CD8-positive, alpha-beta memory T cell (primary cell): ENCODE measurements at places on chromosomes 12 and 14.

DNA sequence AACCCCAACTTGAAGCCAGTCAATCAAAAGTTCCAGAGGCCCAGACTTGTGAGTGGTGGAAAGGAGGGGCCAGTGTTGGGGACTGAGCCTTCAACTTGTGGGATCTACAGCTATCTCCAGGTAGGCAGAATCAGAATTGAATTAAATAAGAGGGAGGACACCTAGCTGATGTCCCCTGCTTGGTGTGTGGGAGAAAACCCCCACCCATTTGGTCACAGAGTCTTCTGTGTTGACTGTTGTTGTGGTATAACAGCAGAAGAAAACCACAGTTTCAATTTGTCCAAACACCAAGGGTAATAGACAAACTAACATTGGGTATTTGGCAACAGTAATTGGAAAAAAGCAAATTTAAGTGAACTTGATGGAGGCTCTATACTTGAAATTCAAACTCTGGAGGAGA is 3.4 kb upstream of the GCH1 start:
- H3K36me3 ChIP-seq, result no peaks in the 10 kb centered on the region
- H3K27me3 ChIP-seq, result no peaks in the 10 kb centered on the region
- H3K4me1 ChIP-seq, result peaks cover 11% of the 10 kb centered on the region
- H3K4me3 ChIP-seq, result no peak overlapping the region

DNA sequence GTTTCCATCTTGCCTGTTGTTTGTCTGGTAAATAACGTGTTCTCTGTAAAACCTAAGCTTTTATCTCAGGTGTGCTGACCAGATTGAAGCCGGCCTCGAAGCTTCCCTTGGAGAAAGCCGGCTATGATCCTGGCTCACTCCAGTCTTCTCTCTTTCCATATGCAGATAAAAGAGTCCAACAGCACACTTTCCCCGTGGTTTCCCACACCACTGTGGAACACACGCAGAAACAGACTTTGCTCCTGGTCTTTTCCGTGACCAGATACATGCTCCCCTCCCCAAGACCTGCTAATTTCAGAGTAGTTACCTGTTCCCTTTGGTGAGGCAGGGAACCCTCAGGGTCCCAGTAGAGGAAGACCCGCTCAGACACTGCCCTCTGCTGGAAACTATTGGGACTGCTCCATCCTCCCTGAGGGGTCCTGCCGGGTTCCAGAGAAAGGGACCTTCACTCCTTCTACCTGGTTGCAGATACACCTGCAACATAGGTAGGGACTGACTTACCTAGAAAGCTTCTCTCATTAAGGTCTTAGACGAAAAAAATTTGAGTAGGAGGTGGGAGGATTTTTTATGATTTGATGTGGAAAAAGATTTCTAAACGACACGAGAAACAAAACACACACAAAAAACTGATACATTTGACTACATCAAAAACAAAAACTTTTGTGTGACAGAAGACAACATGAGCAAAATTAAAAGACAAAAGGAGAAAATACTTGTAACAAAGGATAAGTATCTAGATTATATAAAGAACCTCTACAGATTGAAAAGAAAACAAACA is 415.4 kb upstream of the CCDC196 start:
- no peak overlapping the region for H3K27ac ChIP-seq
- H3K4me3 ChIP-seq, result no peak overlapping the region
- H3K36me3 ChIP-seq, result no peaks in the 10 kb centered on the region
- peak; percentile 49 for DNase-seq

- no peaks in the 10 kb centered on the region for H3K27me3 ChIP-seq
- no peak overlapping the region for H3K27ac ChIP-seq
- no peak overlapping the region for H3K4me3 ChIP-seq
- no peaks in the 10 kb centered on the region for H3K4me1 ChIP-seq
Measured at GRCh38 chr14:29999013-29999539, 71.4 kb upstream of the PRKD1 start.

GRCh38 chr14:90697577-90698206 is 118.5 kb downstream of the TTC7B start:
- peak; percentile 53 for DNase-seq
- no peaks in the 10 kb centered on the region for H3K27me3 ChIP-seq
- no peaks in the 10 kb centered on the region for H3K36me3 ChIP-seq

DNA sequence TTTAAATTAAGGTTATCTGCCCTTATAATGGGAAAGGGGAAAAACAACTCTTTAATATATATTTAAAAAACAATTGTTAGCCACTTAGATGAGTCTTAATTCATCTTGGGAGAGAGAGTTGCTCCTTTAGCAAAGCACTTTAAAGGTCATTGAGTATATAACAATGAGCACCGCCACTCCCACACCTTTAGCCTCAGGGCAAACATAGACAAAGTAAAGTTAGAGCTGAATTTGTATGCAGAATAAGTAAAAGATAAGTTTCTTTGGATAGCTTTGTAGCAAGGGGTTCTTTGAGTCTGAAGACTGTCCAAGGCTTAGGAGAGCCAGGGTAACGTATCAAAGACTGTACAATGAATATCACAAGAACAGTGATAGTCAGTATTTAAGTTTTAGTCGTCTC is 728.8 kb upstream of the LMO3 start:
- no peaks in the 10 kb centered on the region for H3K36me3 ChIP-seq
- no peak for DNase-seq
- H3K27me3 ChIP-seq, result no peaks in the 10 kb centered on the region
- no peak overlapping the region for H3K27ac ChIP-seq
- H3K4me3 ChIP-seq, result no peak overlapping the region

GRCh38 chr12:7758766-7759140 is 6.3 kb upstream of the NANOGNB start:
- no peaks in the 10 kb centered on the region for H3K4me1 ChIP-seq
- no peaks in the 10 kb centered on the region for H3K36me3 ChIP-seq
- H3K4me3 ChIP-seq, result no peak overlapping the region

- DNase-seq, result no peak
- H3K36me3 ChIP-seq, result no peaks in the 10 kb centered on the region
- peaks cover 3% of the 10 kb centered on the region for H3K27me3 ChIP-seq
Measured at GRCh38 chr14:32938719-32939253, at the start of gene NPAS3. Gene NPAS3 (plus strand): TSS chr14:32938879.

DNA sequence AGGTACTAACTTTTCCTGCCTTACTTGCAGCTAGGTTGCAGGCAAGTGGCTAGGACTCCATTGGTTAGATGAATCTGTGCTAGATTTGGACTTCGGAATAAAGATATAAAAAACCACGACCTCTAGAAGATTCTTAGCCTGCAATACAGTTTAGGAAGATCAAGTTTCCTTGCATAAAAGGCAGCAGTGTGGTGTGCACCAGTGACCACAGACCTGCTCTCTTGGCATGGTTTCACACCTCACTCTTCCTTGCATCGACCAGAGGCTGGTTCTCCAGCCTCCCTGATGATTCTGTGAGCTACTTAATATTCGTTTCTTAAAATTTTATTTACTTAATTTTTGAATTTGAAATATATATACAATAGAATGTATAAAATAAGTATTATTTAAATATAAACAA is 9.8 kb downstream of the KLHDC1 start:
- no peaks in the 10 kb centered on the region for H3K27me3 ChIP-seq
- H3K4me1 ChIP-seq, result no peaks in the 10 kb centered on the region
- DNase-seq, result no peak
- H3K36me3 ChIP-seq, result no peaks in the 10 kb centered on the region

- no peak for DNase-seq
- H3K27me3 ChIP-seq, result no peaks in the 10 kb centered on the region
- H3K27ac ChIP-seq, result no peak overlapping the region
Measured at GRCh38 chr14:103078860-103079587, 5.0 kb upstream of the LBHD2 start.

- no peaks in the 10 kb centered on the region for H3K36me3 ChIP-seq
- no peak for DNase-seq
- no peak overlapping the region for H3K4me3 ChIP-seq
- H3K27ac ChIP-seq, result no peak overlapping the region
Measured at GRCh38 chr12:23659131-23659530, 290.3 kb downstream of the SOX5 start.

- H3K36me3 ChIP-seq, result peaks cover 13% of the 10 kb centered on the region
- no peaks in the 10 kb centered on the region for H3K27me3 ChIP-seq
- no peak overlapping the region for H3K4me3 ChIP-seq
- no peaks in the 10 kb centered on the region for H3K4me1 ChIP-seq
- H3K27ac ChIP-seq, result no peak overlapping the region
- no peak for DNase-seq
Measured at GRCh38 chr12:19474147-19474546, 34.9 kb downstream of the AEBP2 start.

GRCh38 chr14:53226553-53226952 is 73.4 kb upstream of the DDHD1 start:
- no peak for DNase-seq
- H3K4me3 ChIP-seq, result no peak overlapping the region
- H3K4me1 ChIP-seq, result no peaks in the 10 kb centered on the region
- H3K27ac ChIP-seq, result no peak overlapping the region
- H3K36me3 ChIP-seq, result no peaks in the 10 kb centered on the region

DNA sequence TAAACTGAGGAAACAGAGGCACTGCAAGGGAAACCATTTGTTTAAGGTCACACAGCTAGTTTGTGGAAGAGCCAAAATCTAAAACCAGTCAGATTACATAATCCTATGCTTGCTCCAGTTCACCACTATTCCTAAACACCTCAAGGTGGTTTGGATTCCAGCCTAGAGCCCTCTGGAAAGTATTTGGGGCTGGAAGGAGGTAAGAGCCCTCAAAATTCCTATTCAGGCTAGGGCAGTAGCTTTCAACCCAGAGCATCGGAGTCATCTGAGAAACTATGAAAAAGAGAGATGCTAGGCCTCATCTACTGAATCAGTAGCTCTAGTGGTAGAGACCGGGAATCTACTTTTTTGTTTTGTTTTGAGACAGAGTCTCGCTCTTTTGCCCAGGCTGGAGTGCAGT is 16.0 kb upstream of the SPPL3 start:
- no peaks in the 10 kb centered on the region for H3K27me3 ChIP-seq
- no peaks in the 10 kb centered on the region for H3K36me3 ChIP-seq
- H3K4me1 ChIP-seq, result no peaks in the 10 kb centered on the region
- H3K4me3 ChIP-seq, result no peak overlapping the region

DNA sequence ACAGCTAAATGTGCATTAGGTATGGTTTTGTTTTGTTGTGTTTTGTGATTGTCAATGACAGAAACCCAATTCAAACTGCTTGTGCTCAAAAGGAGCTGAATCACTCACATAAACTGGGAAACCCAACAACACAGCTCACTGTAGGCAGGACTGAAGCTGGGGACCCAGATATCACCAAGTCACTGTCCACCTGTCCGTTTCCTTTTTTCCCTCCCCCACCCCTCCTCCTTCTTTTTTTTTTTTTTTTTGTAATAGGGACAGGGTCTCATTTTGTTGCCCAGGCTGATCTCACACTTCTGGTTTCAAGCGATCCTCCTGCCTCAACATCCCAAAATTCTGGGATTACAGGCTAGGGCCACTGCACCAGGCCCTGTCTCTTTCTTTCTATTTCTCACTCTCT is 6.9 kb upstream of the SLC11A2 start:
- H3K27ac ChIP-seq, result no peak overlapping the region
- no peak overlapping the region for H3K4me3 ChIP-seq
- H3K36me3 ChIP-seq, result no peaks in the 10 kb centered on the region
- no peak for DNase-seq

- H3K27me3 ChIP-seq, result no peaks in the 10 kb centered on the region
- DNase-seq, result no peak
- peaks cover 12% of the 10 kb centered on the region for H3K4me1 ChIP-seq
- H3K4me3 ChIP-seq, result no peak overlapping the region
- no peak overlapping the region for H3K27ac ChIP-seq
Measured at GRCh38 chr12:107309020-107309419, 215.7 kb upstream of the CRY1 start.

DNA sequence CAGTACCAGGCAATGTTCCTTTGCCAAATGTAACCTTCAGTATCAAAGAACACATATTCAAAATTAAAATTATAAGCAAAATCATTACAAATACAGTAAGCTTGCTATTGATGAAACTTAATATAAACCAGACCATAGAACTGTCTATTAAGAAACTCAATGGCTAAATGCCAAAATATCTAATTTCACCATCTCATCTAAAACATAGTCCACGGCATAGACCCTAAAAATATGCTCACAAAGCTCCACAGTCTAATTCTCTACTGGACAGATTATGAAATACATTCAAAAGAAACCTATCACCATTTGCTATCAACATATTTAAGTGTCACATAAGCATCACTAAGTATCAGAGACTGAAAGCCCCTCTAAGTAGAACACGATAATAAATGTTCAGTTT is 25.2 kb downstream of the DUSP16 start:
- no peaks in the 10 kb centered on the region for H3K36me3 ChIP-seq
- no peak overlapping the region for H3K27ac ChIP-seq
- no peak for DNase-seq
- no peak overlapping the region for H3K4me3 ChIP-seq
- H3K27me3 ChIP-seq, result no peaks in the 10 kb centered on the region
- H3K4me1 ChIP-seq, result peaks cover 12% of the 10 kb centered on the region

DNA sequence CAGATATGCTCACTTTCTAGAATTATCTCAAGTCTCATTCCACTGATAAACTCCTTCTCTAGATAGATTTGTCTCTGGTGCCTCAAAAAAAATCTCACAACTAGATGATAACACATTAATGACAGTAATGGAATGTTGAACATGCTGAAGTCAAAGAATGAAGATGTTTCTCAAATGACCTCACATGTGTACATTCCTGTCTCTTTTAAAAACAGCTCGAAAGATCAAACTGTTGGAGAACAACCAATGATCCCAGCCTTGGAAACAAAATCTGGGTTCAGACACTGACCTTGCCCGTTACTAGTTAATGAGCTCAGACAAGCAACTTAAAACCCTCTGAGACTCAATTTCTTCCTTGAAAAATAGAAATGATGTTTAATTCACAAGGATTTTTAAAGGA is 44.7 kb upstream of the KCNJ8 start:
- H3K27me3 ChIP-seq, result no peaks in the 10 kb centered on the region
- H3K4me1 ChIP-seq, result no peaks in the 10 kb centered on the region
- H3K36me3 ChIP-seq, result no peaks in the 10 kb centered on the region
- no peak for DNase-seq
- H3K4me3 ChIP-seq, result no peak overlapping the region
- no peak overlapping the region for H3K27ac ChIP-seq

DNA sequence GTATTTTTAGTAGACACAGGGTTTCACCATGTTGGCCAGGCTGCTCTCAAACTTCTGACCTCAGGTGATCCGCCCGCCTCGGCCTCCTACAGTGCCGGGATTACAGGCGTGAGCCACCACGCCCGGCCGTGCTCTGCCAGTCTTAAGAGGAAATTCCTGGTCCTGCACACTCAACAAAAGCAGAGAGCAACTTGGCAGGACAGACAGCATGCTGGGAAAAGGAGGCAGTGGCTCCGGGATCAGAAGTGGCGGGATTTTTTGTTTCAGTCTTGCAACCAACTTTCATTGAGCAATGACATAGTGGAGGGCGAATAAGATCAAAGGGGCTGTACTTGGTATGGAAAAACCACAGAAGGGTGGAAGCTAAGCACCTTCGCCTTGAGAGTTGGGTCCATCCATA is 2.1 kb downstream of the CKAP4 start:
- H3K36me3 ChIP-seq, result no peaks in the 10 kb centered on the region
- H3K27me3 ChIP-seq, result no peaks in the 10 kb centered on the region

DNA sequence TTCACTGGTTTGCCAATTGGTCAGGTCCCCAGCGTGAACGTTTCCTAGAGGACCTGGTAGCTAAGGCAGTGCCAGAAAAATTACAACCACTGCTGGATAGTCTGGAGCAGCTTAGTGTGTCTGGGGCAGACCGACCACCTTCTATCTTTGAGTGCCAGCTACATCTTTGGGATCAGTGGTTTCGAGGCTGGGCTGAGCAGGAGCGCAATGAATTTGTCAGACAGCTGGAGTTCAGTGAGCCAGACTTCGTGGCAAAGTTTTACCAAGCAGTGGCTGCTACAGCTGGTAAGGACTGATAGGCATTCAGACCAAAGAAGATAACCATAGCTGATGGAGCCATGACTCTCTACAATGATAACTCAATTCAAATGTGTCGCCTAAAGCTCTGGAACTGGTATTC is 2.5 kb downstream of the C14orf119 start:
- no peak overlapping the region for H3K4me3 ChIP-seq
- peaks cover 24% of the 10 kb centered on the region for H3K36me3 ChIP-seq
- H3K27me3 ChIP-seq, result no peaks in the 10 kb centered on the region
- no peak overlapping the region for H3K27ac ChIP-seq
